Hematopoietic multipotent progenitor cell treated with erythropoietin and hydrocortisone succinate and interleukin-3 and kit ligand, for 15 days (in vitro differentiated cells): ENCODE measurements at places on chromosomes 11 and 22.

- DNase-seq: no peak
Measured at GRCh38 chr11:21414953-21415352, 745.6 kb downstream of the NELL1 start.

DNA sequence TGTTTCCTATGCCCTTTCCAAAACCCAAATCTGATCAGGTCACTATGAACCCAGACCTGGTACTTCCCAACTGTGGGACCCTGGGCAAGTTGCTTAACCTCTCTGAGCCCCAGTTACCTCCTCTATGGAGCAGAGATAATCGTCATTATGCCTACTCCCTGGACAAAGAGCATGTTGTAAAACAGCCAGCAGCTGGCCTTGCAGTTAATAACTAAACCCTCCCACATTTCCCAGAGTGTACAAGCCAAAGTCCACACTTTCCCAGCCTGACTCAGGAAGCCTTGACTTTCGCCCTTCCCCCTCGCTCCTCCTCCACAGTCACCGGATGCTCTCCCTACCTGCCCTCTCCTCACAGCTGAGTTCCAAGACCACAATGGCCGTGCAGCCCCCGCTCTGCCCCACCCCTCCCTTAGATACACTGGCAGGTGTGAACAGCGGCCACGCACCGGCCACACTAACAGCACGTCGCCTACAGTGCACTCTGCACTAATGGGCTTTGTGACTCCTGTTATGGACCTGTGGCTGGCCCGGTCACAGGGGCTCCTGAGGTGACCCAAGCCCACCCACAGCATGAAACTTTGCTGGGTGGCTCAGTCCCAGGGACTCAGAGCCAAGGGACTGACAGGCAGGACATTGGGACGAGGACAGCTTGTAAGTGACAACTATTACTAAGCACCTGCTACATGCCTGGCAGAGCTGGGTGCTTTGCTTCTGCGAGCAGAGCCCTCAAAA is 15.6 kb upstream of the MFNG start:
- no peak for DNase-seq

DNA sequence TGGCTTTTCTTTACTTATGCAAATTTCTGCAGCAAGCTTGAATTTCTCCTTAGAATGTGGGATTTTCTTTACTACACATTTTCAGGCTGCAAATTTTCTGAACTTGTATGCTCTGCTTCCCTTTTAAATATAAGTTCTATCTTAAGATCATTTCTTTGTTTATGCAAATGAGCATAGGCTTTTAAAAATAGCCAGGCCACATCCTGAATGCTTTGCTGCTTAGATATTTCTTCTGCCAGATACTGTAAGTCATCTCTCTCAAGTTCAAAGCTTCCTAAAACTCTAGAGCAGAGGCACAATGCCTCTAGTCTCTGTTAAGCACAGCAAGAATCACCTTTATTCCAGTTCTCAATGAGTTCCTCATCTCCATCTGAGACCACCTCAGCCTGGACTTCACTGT is 685.9 kb upstream of the LRRC4C start:
- no peak for DNase-seq

- DNase-seq: no peak
Measured at GRCh38 chr11:45922425-45923082, at the start of gene LARGE2. Gene LARGE2 (plus strand): TSS chr11:45922656. CDS start chr11:45922883, 227 bp downstream.

- no peak for DNase-seq
Measured at GRCh38 chr11:95720195-95720594, 69.4 kb downstream of the FAM76B start.

DNA sequence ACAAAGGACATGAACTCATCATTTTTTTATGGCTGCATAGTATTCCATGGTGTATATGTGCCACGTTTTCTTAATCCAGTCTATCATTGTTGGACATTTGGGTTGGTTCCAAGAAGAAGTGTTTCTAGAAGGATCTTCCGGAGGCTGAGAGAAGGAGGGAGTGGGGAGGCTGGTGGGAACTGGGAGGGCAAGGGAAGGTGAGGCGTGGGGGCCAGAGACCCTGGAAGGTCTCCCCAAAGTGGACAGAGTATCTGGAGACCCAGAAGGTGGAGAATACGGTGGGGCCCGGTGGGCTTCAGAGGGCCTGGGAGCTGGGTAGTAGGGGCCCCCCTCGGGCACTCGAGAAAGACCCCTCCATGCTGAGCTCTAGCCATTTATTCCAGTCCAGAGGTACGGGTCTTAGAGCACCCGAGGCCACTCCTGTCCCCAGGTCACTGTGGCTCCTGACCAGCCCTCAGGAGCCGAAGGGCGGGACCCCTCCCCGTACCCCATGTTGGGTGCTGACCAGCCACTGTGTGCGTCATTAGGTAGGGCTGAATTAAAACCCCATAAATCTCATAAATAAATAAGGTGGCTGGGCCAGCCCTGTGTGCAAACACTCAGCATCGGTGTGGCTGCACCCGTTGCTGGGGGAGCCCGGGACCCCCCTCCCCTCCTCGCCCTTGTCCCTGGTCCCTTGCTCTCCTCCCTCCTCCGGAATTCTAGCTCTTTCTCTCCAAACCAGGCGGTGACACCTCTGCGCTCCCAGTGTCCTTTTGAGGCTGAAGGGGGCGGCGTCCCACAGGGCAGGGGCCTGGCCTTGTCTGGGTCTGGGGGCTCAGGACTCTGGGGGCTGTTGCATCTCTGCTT is 38.8 kb upstream of the MUC5AC start:
- no peak for DNase-seq

DNA sequence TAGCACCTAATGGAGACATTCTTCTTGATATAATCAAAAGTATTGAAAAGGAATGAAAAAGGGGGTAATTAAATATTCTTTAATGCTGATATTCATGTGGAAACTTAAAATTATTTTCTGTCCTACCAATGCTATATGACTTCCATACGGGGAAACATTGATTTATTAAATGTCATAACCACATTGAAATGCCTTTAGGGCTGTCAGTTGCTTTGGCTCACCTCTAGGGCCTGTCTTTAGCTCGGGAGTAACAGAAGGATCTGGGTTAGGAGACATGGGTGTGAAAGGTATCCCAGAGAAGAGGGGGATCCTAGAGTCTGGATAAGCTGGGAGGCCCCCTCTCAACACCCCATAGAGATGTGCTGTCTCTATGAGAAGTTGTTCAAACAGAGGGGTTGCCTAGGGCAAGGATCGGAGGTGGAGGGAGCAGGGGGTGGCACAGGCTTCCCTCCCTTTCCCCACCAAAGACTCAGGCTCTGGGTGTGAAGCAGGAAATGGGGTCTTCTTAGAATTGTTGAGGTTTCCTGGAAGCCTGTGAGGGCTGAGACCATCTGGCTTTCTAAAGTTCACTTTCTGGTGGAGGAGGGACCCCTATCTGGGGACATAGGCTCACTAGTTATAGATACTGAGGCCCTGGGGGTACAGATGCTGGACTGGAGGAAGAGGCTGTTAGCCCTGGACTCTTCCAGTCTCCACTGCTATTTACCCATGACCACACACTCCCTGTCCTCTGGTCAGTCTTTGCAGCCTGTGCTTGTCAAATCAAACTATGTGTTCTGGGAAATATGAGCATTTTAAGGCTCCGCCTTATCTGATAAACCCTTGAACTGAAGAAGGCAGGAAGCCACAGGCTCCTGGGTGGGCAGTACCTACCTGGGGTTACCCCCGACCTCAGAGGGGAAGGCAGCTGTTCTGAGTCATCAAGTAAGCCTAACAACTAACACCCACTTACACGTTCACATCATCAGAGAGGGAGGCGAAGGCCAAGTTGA is 55.8 kb upstream of the RRAS2 start:
- no peak for DNase-seq

GRCh38 chr22:39717099-39717498 is 146.5 kb downstream of the CACNA1I start:
- DNase-seq: no peak

DNA sequence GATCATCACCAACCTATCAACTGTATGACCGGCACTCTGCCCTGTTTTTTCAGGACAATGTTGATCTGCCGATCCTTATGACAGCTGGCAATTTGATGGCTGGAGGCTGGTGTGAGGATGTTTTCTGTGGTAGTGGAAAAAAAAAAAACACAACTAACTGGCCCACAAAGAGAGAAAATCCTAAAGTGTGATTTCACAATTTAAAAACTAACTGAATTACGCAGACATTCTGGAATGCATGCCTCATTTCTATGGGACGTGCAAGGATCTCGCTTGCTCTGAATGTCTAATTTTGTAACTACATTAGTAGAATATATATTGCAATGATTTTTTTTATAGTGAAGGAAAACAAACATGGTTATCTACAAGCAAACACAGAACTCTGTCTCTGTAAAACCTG is 590.5 kb downstream of the ETS1 start:
- DNase-seq: no peak

DNA sequence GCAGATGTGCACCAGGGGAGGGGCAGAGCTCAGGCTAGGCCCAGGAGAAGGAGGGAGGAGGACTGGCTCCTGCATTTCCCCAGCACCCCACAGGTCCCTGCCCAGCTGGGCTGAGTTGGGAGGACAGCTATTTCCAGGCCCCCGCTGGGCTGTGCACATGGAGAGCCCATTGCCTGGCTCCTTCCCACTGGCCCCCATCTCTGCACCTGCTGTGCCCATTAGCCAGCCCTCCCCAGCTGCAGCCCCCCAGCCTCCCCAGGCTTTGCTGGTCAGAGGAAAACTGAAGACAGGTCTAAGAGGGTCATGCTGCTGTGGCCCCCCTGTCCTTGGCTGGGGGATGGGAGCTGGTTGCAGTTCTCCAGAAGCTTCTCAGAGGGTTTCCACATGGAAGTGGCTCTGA is 81.8 kb upstream of the SHANK2 start:
- no peak for DNase-seq

GRCh38 chr11:13465909-13466371 is 2.9 kb upstream of the BTBD10 start:
- DNase-seq: no peak

- DNase-seq: no peak
Measured at GRCh38 chr11:10670099-10670498, 23.5 kb downstream of the IRAG1 start.

DNA sequence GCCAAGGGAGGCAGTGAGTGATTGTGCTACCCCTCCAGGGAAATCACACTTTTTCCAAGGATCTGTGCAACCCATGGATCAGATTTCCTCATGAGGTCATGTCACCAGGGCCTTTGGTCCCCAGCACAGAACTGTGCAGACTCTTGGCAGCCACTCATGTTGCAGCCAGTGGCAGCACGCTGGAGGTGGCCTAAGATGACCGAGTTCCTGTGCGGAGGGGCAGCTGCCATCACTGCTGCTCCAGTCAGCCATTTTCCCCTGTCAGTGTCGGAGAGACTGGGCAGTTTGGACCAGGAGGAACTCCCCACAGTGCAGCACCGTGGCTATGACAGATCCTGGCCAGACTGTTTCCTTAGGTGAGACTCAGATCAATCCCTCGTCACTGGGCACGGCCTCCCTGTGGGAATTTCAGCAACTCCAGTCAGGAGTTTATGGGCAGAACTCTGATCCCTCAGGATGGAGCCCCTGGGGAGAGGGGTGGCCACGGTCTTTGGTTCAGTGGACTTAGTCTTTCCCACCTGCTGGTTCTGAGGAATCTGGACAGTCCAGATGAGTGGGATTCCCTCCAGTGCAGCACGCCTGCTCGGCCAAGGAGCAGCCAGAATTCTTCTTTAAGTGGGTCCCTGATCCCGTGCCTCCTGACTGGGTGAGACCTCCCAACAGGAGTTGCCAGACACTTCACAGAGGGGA is 194.6 kb upstream of the CARD18 start:
- DNase-seq: no peak

DNA sequence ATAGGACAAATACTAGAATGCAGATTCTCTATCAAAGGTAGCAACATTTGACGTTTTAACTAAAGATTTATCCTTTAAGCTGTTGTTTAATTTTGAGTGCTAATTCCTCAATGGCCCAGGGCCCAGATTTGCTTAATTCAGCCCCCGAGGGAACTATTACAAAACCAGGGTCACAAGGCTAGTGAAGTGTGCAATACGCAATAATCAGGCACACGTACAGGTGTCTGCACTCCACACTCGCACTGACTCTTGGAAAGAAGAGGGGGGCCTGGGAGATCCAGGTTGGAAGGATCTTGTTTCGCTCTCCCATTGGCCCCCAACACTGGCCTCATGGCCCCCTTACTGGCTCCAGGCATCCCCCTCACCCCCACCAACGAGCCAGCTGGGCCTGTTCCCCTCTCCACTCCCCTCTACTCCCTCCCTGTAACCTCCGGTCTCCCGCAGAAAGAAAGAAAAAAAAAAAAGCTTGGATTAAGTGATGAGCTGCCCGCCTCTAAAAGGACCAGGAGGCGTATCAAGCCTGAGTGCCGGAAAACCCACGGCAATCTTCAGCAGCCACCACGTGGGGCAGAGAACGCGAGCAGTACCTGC is 2.2 kb upstream of the KIRREL3 start:
- no peak for DNase-seq

- DNase-seq: no peak
Measured at GRCh38 chr11:76232026-76232665, 25.8 kb upstream of the WNT11 start.

- DNase-seq: no peak
Measured at GRCh38 chr22:30871391-30872284, 96.9 kb downstream of the MORC2 start.

DNA sequence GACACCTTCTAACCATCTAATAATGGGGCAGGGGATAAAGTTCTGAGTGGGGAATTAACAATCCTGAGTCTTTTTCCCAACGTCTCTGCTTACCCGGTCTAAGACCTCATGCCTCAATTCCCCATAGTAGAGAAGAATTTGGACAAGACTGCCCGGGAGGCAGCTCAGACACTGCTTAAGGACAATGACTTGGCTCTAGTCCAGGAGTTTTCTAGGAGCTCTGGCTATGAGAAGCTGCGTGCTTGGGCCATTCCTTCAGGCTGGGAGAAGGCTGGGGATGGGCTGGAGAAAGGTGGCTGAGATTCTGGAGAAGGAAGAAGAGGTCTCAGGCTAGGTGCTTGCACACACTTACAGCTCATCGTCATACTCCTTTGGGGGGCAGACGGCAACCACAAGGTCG is 19.8 kb upstream of the ABCC8 start:
- no peak for DNase-seq

DNA sequence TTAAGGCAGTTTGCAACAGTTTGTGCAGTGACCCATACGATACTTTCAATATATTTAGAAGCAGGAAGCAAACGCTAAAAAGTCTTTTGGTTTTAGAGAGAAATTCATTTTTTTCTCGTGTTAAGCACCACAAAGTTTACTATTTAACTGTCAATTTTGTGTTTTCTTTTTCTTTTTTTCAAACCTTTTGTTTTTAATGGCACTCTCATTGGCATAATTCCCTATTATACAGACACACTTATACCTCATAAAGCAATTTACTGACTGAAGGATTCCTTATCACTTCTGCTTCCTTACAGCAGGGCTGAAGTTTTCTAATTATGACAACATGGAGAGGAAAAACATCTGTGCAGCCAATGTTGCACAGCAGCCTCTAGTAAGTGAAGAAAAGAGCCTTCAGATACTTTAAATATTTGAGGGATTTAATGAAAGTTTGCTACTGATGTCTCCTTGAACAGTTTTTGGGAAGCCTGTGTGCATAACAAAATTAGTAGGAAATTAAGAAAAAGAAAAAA is 2191.2 kb downstream of the LRRC4C start:
- DNase-seq: no peak

DNA sequence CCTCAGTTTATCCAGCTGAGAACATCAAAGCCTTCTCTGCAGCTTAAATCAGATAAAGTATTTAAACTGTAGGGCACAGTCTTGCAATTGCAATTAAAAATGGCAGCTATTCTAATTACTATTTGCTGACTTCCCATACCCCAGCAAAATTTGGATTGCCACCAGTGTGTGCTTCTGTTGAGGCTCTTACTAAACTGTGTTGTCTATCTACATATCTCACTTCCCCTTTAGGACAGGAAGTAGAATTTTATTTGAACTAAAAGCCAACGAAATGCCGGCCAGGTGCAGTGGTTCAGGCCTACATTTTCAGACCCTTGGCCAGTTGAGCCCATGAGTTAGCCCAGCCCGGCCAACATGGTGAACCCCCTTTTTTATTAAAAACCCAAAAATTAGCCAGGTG is 7.1 kb downstream of the SAA4 start:
- no peak for DNase-seq
